GM13977 (cell line): ENCODE measurements at places on chromosomes 3 and 15.
A peak's percentile ranks its signal among the peaks of the same experiment; 100 is the strongest.

GRCh38 chr3:194760494-194761137, 74.9 kb downstream of the FAM43A start:
- no peak for DNase-seq

- DNase-seq: no peak
These were observed 20.2 kb downstream of the RNF13 start for GRCh38 chr3:149833241-149833640.

- peak; percentile 48 for DNase-seq
These were observed 392.7 kb upstream of the TBL1XR1 start for GRCh38 chr3:177589911-177590381.

GRCh38 chr15:74365598-74366445, 1.6 kb downstream of the CYP11A1 start:
- DNase-seq: no peak

GRCh38 chr3:151612115-151612514, 121.6 kb upstream of the AADACL2 start:
- DNase-seq: no peak

GRCh38 chr3:63324621-63325020, 46.5 kb downstream of the SYNPR start:
- no peak for DNase-seq

GRCh38 chr3:78427303-78427702, 1340.5 kb downstream of the ROBO1 start:
- no peak for DNase-seq

DNA sequence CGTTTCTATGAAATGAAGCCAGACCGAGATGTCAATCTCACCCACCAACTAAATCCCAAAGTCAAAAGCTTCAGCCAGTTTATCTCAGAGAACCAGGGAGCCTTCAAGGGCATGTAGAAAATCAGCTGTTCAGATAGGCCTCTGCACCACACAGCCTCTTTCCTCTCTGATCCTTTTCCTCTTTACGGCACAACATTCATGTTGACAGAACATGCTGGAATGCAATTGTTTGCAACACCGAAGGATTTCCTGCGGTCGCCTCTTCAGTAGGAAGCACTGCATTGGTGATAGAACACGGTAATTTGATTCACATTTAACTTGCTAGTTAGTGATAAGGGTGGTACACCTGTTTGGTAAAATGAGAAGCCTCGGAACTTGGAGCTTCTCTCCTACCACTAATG, 41.9 kb upstream of the TRA2B start:
- DNase-seq: no peak

- DNase-seq: no peak
These were observed 21.0 kb downstream of the MELTF start for GRCh38 chr3:197008436-197009209.

DNA sequence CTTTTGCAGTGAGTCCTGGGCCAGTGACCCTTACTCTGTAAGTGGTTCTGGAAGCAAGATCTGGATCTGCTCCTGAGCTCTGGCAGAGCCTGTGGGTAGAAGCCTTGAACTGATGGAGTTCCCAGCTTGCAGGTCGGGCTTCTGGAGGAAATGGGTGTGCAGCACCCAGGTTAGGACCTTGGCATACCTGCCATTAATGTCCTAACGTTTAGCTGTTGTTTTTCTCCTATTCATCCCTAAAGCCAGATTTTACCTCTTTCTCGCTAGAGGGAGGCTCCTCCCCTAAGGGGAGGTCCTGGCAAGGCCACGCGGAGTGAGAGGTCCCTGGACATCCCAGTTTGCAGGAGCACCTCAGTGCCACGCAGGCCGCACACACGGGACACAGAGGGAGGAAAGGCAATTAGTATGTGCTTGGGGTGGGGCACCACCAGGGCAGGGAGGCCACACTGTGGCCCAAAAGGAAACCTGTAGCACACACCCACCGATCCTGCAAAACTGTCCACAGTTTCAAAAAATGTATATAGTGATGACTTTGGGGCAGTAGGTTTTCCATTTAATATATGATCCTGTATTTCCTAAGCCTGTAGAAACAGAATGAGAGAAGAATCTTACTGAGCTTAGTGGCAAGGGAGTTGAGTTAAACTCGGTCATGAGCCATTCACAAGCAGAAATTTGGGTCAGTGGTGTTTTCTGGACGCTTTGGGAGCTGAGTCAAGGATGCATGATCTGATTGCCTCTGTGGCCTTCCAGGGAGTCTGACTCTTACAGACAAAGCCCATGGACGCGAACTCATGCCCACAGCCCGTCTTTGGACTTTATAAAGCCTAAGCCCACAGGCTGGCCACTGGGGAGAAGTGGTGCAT, 148.7 kb downstream of the LRRK1 start:
- DNase-seq: no peak

GRCh38 chr15:63360170-63360569, 21.5 kb downstream of the CA12 start:
- no peak for DNase-seq

DNA sequence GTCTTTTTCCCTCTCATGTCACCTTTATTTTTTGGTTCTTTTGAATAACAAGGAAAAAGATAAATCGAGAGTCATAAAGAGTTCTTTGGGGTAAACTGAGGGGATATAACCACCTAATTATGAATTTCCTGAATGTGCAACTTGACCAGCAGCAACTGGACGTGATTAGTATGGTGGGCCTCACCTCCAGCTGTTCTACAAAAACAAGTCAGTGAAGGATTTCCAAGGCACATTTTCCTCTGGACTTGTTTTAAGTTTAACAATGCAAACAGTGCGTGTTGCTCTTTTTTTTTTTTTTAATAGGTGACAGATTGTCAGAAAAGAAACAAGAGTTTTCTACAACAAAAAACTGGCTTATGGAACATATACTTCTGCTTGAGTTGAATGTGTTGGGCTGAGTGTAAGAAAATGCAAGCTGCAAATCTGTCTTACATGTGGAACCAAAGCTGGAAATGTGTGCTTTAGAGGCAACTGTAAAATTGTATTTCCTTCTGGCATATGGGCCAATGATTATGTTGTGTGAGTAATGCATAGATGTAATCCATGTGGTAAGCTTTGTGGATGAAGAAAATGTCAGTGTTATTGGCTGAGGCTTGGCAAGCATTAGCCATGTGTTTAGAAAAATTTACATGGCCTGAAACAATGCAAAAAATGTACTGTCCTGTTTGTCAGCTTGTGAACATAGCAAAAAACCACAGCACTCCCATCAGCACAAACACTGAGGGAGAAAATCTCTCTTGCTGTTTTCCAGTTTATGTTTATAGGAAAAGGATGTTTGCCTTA, 44.5 kb upstream of the FNDC3B start:
- DNase-seq: no peak

- peak; percentile 90 for DNase-seq
These were observed 1.8 kb downstream of the RCCD1 start for GRCh38 chr15:90956274-90957030.

GRCh38 chr3:186097663-186098451, 11.0 kb downstream of the ETV5 start:
- DNase-seq: no peak

GRCh38 chr15:77418966-77419835, 703 bp downstream of the PEAK1 start:
- peak; percentile 66 for DNase-seq

- no peak for DNase-seq
These were observed 8.9 kb downstream of the XIRP1 start for GRCh38 chr3:39183211-39184080.

GRCh38 chr15:29452881-29453731, 183.5 kb upstream of the NSMCE3 start:
- no peak for DNase-seq

- no peak for DNase-seq
These were observed 85.6 kb downstream of the CPN2 start for GRCh38 chr3:194265505-194265892.

GRCh38 chr3:46883054-46883829, 5.7 kb downstream of the PTH1R start:
- DNase-seq: peak; percentile 73

DNA sequence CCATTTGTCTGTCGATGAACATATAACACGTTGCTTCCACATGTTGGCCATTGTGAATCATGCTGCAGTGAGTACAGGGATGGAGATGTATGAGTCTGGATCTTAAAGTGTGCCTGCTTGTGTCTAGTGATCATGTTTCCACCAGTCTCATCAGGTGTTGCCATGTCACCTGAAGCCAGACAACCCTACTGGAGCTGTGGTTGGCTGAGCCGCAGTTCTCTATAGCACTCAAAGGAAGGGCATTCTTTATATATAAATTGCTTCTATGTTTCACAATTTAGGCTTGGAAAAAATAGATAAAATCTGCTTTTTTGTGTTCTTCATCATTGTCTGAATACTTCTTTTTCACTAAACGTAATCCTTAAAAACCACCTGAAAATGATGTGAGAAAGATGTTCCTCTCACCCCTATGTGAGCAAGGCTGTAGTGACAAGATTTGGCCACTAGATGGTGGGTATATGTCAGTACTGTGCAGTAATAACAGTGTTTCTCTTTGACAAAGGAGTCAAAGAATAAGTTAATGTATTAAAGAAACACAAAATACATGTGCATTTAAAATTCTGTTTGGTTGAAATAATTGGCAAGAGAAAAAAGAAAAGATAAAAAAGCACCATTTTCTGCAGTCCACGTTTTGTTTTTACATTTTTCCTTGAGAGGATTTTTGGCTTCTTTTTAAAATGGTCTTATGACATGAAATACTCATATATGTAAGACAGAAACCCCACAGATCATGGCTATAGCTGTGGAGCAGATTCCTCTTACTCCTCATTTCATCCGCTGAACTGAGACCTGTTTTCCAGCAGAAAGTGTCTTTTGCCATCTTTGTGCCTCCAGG, 394.5 kb upstream of the DPPA4 start:
- peak; percentile 24 for DNase-seq
